HAP-1 (cell line): ENCODE measurements at places on chromosomes 7 and 10.
A peak's percentile ranks its signal among the peaks of the same experiment; 100 is the strongest.

DNA sequence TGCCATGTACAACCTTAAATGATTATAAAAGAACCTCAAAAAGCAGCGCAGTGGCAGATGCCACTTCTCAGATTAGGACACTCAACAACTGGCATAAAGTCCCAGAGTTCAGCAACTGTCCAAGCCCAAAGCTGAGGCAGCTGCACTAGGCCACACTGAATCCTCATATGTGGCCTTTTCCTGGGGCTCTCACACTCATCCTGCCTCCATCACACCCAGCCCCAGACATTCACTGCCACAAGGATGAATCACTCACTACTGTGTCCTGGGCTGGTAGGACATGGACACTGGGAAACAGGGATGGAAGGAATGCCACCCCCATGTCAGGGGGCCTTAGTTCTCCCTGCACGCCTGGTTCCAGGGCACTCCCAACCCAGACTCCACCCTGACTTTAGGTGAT is 547.7 kb downstream of the TNS3 start:
- DNase-seq: no peak

DNA sequence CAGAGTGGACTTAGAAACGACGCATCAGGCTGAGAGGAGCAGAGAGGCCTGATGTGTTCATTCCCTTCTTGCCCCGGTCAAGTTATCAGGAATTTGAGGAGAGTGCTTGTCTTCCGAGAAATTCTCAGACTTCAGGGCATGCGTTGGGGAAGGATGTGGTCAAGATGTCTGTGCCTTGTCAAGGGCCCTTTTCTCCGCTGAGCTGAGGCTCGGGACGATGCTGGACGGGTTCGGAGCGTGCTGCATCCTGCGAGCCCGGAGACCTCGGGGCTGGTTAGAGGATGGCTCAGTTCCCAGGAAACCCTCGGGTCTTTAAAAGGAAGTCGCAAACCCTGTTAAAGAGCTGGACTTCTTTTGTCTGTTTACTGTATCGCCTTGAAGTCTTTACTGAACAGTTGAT is 325.4 kb downstream of the ADARB2 start:
- DNase-seq: no peak

GRCh38 chr7:113216038-113216437 is 97.7 kb upstream of the SMIM30 start:
- DNase-seq: no peak

GRCh38 chr10:95536017-95536416 is 25.2 kb downstream of the SORBS1 start:
- DNase-seq: peak; percentile 60

GRCh38 chr10:17181110-17181509 is 20.4 kb downstream of the TRDMT1 start:
- no peak for DNase-seq

DNA sequence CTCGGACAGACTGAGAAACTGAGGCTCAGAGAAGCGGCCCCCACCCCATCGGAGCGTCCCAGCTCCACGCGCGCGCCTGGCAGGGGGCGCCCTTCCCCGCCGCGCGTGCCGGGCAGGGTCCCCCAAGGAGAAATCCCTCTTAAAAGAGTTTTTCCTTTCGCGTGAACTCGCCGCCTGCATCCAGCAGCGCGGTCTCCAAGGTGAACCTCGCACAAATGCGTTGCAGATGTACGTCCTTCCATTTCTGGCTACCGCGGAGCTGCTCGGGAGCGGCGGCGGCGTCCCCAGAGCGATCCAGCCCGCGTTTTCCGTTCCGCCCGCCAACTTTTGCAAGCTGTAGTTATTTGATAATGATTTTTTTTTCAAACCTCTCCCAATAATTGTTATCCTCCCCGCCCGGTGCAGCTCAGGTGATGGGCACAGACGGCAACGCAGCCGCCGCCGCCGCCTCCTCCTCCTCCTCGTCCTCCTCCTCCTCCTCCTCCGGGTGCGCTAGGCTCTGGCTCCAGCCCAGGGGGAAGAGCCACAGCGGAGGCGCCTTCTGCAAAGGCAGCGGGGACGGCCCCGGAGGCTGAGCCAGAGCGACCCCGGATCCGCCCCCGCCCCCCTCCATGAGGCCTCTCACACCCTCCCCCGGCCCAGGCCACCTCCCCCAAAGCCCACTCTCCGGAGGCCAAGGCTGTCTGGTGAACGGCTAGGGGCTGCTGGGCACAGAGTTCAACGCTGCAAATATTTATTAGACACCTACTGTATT is 74.0 kb upstream of the CUX1 start:
- DNase-seq: peak; percentile 83

GRCh38 chr10:91496016-91496415 is 85.9 kb downstream of the HECTD2 start:
- no peak for DNase-seq

DNA sequence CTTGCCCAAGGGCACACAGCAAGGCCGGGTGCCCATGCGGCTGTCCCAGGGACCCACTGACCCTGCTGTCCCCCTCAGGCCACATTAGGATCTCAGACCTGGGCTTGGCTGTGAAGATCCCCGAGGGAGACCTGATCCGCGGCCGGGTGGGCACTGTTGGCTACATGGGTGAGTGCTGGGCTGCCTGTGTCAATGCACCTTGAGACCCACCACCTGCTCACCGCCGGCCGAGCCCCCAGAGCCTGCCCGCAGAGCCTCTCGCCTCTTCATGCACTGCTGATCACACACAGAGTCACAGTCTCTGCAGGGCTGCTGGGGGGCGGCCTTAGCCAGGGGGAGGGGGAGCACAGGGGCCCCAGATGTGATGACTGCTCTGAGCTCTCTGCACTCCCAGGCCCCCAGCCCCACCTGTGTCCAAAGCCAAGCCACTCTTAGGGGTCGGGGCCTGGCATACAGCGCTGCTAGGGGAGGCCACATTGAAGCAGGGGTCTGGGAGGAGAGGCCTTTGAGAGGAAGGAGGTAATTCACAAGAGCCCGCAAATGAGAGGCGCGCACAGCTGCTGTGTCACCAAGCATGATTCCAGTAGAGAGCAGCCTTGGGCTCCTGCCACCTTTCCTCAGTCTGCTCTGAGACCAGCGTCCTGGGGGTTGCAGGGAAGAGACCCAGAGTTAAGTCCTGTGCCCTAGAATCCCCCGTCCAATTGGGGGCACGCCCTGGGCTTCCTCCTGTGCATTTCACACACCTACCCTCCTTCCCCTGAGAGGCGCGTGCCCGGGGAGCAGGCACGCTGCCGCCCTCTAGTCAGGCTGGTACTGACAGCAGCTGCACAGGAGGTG is 100.4 kb downstream of the RGS10 start:
- no peak for DNase-seq

DNA sequence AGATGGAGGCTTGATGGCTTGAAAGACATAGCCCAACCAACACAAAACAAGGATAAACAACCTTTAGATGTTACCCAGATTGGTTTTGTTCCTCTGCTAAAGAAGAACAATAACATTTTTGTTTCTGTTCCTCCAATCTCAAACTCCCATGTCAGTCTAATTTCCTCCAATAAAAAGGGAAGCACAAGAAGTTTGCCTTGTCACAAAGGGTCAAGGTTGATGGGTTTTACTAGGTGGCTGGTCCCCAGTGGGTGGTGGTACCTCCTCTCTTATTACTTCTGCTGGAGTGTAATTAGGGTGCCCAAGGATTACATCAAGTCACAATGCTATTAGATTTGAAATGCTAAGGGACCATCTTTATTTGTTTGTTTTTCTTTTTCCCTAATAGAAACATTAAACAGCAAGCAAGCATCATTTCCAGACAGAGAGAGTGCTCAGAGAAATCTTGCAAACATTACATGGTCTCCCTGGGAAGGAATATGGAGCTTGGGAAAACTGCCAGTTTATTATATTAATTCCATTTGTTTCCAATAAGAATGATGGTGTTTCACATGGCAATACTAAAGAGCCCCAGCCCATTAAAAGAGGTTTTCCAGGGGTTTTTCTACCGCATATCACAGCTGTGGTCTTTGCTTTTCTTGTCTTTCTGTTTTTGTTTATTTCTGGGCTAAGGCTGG is 78.3 kb upstream of the AOAH start:
- DNase-seq: no peak

DNA sequence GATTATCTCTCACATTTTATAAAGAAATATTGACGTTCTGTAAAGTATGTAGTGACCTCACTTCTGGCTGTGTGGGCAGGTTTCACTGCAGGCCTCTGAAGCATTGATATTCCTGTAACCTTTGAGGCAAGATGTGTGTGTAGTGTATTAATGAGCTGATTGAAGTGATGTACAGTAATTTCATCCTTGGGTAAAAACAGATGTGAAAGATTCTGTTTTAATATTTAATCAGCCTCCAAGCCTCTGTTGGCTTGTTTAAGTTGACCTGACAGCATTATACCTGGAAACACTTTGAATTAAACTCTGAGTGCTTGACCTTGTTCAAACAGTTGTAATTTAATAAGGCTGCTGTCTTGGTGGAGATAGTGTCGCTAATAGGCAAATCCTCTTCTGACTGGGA is 74.9 kb downstream of the KAT6B start:
- DNase-seq: no peak

- no peak for DNase-seq
These were observed 7.0 kb upstream of the FUOM start for GRCh38 chr10:133364645-133365431.
